HEK293T (cell line): ENCODE measurements at places on chromosomes 7 and 10.

- DNase-seq, result no peak
Measured at GRCh38 chr7:32200646-32201045, 130.4 kb upstream of the PDE1C start.

- DNase-seq, result no peak
Measured at GRCh38 chr7:52670608-52671225, 364.7 kb upstream of the POM121L12 start.

- no peak for DNase-seq
Measured at GRCh38 chr7:25843467-25843866, 308.5 kb upstream of the NFE2L3 start.

DNA sequence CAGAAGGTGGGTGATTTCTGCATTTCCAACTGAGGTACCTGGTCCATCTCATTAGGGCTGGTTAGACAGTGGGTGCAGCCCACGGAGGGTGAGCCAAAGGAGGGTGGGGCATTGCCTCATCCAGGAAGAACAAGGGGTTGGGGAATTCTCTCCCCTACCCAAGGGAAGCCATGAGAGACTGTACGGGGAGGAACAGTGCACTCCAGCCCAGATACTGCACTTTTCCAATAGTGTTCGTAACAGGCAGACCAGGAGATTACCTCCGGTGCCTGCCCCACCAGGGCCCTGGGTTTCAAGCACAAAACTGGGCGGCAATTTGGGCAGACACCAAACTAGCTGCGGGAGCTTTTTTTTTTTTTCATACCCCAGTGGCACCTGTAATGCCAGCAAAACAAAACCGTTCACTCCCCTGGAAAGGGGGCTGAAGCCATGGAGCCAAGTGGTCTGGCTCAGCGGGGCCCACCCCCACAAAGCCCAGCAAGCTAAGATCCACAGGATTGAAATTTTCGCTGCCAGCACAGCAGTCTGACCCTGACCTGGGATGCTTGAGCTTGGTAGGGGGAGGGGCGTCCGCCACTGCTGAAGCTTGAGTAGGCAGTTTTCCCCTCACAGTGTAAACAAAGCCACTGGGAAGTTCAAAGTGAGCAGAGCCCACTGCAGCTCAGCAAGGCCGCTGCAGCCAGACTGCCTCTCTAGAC is 31.2 kb downstream of the ARMC10 start:
- DNase-seq, result no peak

GRCh38 chr7:71716690-71717089 is 584.7 kb downstream of the GALNT17 start:
- DNase-seq, result no peak

- no peak for DNase-seq
Measured at GRCh38 chr10:119100434-119101238, 3.3 kb upstream of the DENND10 start.

DNA sequence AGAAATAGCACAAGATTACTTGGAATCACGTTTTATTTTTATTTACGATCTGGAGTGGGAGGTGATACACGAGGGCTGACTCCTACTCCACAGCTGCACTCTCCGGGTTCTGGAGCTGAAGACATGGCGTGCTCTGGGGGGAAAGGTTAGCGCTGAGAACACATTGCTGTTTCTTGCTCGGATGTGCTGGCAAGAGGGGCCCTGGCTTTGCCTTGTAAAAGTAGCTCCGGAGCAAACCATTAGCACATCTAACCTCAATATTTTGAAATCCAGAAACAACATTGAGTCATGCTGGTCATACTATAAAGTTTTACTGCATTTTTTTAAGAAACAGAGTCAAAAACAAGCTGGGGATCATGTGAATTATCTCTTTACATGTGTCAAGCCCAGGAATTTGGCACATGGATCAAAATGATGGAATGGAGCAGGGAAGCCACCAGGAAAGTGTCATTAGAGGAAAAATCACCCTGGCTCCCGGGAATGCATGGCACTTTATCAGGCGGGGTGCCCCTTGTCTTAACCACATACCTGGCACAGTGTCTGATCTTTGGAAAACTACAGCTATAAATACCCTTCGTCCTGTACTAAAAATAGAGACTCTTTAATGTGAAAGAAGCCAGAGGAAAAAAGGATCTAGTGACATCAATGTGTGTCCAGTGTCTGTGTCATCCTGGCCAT is 31.6 kb upstream of the LYZL1 start:
- no peak for DNase-seq

DNA sequence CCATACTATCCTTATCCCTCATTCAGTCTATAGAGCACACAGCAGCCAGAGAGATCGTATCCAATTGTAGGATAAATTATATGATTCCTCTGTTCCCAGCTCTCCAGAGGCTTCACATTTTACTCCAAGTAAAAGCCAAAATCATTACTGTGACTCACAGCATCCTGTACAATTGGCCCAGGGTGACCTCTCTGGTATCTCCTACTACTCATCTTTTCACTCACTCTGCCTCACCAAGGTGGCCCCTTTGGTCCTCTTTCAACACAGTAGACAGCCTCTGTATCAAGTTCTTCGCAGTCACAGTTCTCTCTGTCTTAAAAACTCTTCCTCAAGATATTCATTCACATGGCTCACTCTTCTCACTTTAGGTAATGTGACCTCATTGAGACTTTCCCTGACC is 72.6 kb upstream of the LSM8 start:
- DNase-seq, result no peak

DNA sequence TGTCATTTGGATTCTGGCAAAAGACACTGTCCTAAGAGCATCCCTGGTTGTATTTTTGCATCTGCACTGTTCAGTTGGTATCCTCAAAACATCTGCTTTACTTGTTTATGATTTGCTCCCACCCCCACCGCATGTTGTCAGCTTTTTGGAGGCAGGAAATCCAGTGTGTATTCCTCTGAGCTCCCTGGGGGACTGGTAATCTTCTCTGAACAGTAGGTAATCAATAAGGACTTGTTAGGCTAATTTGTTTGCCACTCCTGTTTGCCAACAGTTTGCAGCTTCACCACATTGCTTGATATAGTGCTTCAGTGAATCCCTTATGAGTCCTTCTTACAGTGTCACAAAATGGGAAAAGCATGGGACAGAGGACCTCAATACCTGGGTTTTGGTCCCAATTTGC is 49.1 kb downstream of the FEZF1 start:
- no peak for DNase-seq

GRCh38 chr10:118497227-118497626 is 98.2 kb downstream of the PRLHR start:
- DNase-seq, result no peak

DNA sequence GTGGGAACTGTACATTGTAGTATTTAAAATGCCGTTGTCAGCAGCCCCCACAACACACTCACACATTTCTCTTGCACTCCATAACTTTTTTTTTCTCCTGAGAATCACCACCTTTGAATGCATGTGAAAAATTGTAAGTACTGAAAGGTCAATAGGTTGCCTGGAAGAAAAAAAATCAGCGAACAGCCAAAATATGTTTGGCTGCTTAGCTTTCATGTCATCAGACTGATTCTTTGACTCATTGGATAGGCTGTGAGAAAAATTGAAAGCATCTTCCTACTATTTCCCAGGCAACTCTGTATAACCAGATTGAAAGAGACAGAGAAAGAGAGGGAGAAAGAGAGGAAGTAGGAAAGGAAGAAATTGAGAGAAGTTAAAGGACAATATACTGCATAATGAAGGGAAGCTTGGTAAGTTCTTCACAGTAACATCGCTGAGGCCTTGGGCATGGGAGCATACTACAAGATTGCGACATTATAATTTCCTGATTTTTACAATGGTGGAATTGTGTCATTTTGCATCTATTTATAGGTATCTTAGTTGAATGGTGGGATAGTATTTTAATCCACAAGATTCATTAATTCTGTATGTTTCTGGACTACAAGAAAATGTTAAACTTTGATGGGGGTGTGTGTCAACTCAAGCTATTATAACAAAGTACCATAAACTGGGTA is 249.3 kb upstream of the KCND2 start:
- DNase-seq, result no peak

DNA sequence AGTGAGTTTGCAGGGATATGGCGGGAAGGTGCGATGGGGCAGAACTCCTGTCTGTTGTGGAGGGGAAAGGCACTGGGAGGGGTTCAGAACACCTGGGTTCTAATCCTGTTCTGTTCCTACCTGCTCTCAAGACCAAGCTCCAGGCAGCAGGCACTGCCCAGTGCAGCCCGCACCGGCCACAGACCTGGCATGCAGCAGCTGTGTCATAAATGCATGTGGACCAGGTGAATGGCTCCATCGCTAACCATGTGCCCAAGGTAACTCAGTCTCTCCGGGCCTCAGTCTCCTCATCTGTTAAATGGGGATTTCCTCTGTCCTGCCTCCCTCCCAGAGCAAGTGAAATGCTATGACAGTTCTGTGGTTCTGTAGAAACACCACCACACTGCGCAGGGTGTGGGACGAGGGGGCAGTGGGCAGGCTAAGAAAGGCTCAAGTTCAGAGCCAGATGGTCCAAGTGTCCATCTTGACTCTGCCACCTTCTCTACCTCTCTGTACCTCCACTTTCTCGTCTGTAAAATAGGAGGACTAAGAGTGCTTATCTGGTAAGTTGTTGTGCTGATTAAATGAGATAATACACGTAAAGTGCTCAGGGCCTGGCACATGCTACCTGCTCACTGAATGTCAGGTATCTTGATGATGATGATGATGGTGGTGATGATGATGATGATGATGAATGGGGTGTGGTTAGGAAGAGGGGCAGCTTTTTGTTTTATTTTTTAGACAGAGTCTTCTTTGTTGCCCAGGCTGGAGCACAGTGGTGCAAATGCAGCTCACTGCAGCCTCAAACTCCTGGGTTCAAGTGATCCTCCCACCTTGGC is 22.9 kb downstream of the ATP6V1F start:
- no peak for DNase-seq

DNA sequence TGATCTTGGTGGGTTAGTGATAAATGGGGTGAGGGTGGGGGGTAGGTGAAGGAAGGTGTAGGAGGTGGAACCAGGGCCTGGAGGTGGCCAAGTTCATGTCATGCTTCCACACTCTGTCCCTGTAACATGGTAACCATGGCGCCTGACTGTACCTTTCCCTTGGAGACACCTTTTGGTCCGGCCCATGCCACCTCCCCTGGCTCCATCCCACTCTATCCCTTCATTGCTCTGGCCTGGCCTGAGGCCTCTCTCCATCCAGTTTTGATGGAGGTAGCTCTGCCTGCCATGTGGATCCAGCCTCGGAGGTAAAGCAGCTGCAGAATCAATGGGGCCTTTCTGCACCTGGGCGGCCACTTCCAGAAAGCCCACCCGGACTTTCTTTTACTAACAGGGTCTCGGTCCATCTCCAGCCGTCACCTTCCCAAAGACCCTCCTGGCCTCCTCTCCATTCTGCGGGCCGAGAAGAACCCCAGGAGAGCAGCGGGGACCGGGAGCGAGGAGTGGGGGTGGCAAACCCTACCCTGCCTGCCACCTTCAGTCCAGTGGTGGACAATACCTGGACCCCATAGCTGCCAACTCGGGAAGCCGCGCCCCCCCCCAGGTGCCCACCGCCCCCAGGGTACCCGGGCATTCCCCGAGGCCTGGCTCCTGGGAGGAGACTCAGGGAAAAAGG is 504 bp upstream of the TRRAP start:
- no peak for DNase-seq

DNA sequence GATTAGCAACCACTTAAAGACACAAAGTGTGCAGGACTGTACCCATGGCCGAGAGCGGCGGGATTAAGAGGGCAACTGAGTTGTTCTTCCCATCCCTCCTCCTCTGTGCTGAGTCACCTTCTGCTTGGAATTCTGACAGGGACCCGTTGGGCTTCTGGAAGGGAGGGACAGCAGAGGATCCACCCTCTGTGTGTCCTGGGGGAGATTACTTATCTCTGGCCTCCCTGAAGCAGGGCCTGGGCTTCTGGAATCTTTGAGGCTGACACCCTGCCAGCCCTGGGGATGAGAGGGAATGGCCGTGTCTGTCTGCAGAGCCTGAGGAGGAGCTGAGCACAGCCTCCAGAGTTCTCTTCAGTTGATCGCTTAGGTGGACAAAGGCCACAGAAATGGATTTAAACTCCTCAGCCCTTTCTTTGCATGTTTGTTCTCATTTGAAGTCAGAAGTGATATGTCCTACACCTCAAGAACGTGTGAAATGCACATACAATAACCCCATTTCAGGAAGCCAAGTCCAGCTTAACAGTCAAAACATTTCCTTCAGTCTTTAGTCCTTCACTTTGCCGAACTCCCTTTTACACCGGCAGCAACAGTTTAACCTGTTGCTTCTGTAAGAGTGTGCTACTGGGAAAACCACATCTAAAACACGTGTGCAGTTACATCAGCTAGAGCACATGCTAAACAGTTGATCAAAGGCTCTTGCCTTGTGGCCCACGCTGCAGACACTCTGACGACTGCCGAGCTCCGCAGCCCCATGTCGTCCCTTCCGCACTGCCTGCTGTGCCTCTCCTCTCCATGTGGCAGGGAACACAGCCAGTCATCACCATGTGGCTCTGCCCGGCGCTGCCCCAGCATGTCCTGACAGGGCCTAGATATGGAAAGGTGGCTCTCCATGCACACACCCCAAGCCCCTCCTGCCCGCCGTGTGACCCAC is 55.7 kb downstream of the IKZF1 start:
- no peak for DNase-seq

DNA sequence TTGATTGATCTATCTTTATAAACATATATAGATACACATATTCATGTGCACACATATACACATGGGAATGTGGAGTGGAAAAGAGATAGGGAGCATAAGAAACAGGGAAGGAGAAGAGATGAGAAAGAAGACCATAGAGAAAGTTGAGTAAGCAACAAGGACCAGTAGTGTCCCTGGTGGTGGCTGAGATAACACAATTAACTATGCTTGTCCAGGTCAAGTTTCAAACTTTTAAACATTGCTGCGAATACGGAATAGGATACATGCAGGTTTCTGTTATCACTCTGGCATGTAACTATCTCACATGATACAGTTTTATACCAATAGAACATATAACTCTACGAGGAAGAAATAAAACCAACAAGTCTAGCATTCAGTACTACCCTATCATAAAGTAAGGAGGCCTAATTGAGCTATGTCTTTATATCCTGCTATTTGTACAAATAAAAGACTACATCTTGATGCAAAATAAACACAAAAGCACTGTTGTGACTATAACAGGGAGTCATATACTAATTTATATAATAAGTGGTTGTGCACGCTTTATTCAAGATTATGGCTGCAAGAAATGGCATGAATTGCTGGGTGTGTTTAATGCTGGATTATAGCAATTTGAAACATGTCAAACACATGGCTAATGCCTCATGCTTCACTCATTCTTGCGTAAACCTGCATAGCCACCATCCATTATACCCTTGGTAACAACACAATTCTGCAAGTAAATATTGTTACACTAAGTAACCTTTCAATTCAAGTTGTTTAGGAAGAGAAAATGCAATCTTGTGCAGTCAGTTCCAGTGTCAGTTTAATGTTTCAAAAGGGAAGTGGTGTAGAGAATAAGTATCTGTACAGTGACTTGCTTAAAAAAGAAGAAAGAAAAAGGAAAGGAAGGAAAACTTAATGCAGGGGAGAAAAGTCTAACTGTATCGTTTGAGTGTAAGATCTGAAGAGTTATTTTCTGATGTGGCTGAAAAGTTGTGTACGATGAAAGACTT is 8.2 kb downstream of the FOXP2 start:
- DNase-seq, result no peak

- DNase-seq, result no peak
Measured at GRCh38 chr10:21728618-21729017, 194.6 kb downstream of the MLLT10 start.

- no peak for DNase-seq
Measured at GRCh38 chr7:18337048-18337809, 158.3 kb upstream of the HDAC9 start.

- DNase-seq, result no peak
Measured at GRCh38 chr10:29387269-29387668, 98.4 kb downstream of the LYZL1 start.
